A549 treated with ZK216348 at 1 μM for 4 hours (cell line): ENCODE measurements at places on chromosomes 1 and 21. TPM values are rescaled to one million over a fixed set of nuclear protein-coding genes. Genes with fewer than 3 reads are reported as not detected.

Gene MAST2
- total RNA-seq, result 10.9 to 24.4 TPM (median 20.6 TPM) in 5 replicates

Gene GPR25
- total RNA-seq, result not detected in 5 replicates

Gene CCT8
- total RNA-seq, result 161 to 226 TPM (median 173 TPM) in 5 replicates

Gene KLF17
- total RNA-seq, result 0.27 to 0.62 TPM (median 0.52 TPM) in 5 replicates

Gene EFNA1
- 25.9 to 37.5 TPM (median 31.4 TPM) in 5 replicates for total RNA-seq

Gene OR2M7
- total RNA-seq, result not detected in 5 replicates

Gene SELE
- total RNA-seq, result not detected in 5 replicates

Gene RGS1
- not detected in 5 replicates for total RNA-seq

Gene DPH2
- 31.3 to 44.9 TPM (median 37.6 TPM) in 5 replicates for total RNA-seq

Gene PRAMEF9
- not detected in 5 replicates for total RNA-seq

Gene AZIN2
- 0.35 to 1.8 TPM (median 0.82 TPM) in 5 replicates for total RNA-seq

Gene CFAP74
- total RNA-seq, result 0.02 to 0.07 TPM in 2 of 5 replicates, not detected in the others

Gene DNMT3L
- total RNA-seq, result not detected in 5 replicates

Gene C1orf56
- total RNA-seq, result 4.2 to 7.5 TPM (median 6.7 TPM) in 5 replicates

Gene FLG2
- not detected in 5 replicates for total RNA-seq

Gene PCAT6
- total RNA-seq, result 1.4 to 5.4 TPM (median 4.3 TPM) in 5 replicates

Gene PBX1
- total RNA-seq, result 14.6 to 21.7 TPM (median 19.1 TPM) in 5 replicates

Gene PADI3
- total RNA-seq, result 0.99 to 1.4 TPM (median 1.3 TPM) in 5 replicates

Gene KCNQ4
- 0.19 to 0.33 TPM (median 0.25 TPM) in 5 replicates for total RNA-seq

Gene SEMA6C
- 0.59 to 2.2 TPM (median 1.5 TPM) in 5 replicates for total RNA-seq

Gene SPRR5
- not detected in 5 replicates for total RNA-seq

Gene RGS5
- 0.63 to 1.3 TPM (median 1.2 TPM) in 5 replicates for total RNA-seq

Gene IFI44
- 0.23 to 1.2 TPM (median 0.46 TPM) in 5 replicates for total RNA-seq

Gene CFHR1
- 0.14 to 0.35 TPM (median 0.25 TPM) in 4 of 5 replicates, not detected in the other for total RNA-seq

Gene FCMR
- total RNA-seq, result 4.5 to 7.0 TPM (median 4.8 TPM) in 5 replicates

Gene AXDND1
- total RNA-seq, result 0.19 to 0.79 TPM (median 0.55 TPM) in 3 of 5 replicates, not detected in the others

Gene MCOLN2
- total RNA-seq, result 1.7 to 2.4 TPM (median 2.2 TPM) in 5 replicates

Gene TFF1
- 20.3 to 28.6 TPM (median 25.3 TPM) in 5 replicates for total RNA-seq

Gene DENND2C
- total RNA-seq, result 0.20 to 0.52 TPM (median 0.34 TPM) in 5 replicates

Gene OR2L2
- not detected in 5 replicates for total RNA-seq
